ENCODE measurements at places on chromosomes 4 and X.

GRCh38 chrX:13284570-13284969 is 35.3 kb downstream of the ATXN3L start:
- DNase-seq: no peak

GRCh38 chr4:10783351-10783750 is 98.8 kb upstream of the CLNK start:
- DNase-seq: peak; percentile 73

GRCh38 chr4:139732991-139733570 is 67.5 kb downstream of the MGST2 start:
- no peak for DNase-seq

GRCh38 chr4:181166742-181167399 is 1076.3 kb upstream of the TENM3 start:
- no peak for DNase-seq

GRCh38 chrX:150226223-150226965 is 136.7 kb upstream of the MAMLD1 start:
- no peak for DNase-seq

DNA sequence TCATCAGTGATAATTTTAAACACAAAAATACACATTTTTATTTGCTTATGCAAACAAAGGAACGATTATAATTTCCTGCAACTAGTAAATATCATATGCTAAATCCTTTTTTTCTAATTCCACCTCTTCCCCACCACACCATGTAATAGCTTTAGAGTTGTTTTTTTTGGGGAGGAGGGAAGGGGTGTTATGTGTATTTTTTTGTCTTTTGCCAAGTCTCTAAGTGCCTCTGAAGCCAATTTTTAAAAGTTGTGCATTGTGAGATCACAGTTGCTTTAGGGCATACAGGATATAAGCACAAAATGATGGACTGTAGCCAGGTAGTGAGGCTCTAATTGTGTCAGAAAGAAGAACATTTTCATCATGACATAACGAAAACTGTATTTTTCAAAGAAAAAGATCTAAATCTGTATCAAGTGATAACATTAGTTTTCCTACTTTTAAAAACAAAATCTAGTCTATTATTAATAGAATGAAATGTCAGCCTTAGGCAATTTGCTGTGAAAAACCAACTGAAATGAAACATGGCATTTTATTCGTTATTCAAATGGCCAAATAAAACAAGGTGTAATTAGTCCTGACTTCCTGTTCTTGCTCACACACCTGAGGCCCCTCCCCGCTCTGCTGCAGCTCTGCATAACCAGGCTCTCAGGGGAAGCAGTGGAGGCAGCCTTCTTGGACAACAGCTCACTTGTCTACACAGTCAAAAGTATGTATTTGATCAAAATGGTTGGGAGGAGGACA is 157.4 kb downstream of the PALLD start:
- DNase-seq: no peak

DNA sequence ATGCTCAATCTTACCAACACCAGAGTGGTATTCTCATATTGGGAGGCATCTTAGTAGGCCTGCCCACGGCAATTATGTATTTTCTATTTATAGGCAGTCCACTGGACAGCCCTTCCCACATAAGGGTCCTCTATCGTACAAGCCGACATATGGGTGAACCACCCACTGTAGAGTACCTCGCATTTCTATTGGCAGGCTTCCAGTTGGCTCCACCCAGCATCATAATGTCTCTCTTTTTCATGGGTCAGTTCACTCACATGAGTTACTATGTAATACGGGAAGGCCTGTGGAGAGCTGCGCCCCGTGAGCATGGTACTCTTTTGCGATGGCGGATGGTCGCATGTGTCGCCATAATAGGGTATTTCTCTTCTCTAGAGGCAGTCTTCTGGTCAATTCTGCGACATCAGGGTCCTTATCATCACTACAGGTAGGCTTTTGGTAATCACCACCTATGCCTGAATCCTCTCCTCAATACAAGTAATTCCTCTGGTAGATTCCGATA is 29.4 kb upstream of the FOXR2 start:
- no peak for DNase-seq

DNA sequence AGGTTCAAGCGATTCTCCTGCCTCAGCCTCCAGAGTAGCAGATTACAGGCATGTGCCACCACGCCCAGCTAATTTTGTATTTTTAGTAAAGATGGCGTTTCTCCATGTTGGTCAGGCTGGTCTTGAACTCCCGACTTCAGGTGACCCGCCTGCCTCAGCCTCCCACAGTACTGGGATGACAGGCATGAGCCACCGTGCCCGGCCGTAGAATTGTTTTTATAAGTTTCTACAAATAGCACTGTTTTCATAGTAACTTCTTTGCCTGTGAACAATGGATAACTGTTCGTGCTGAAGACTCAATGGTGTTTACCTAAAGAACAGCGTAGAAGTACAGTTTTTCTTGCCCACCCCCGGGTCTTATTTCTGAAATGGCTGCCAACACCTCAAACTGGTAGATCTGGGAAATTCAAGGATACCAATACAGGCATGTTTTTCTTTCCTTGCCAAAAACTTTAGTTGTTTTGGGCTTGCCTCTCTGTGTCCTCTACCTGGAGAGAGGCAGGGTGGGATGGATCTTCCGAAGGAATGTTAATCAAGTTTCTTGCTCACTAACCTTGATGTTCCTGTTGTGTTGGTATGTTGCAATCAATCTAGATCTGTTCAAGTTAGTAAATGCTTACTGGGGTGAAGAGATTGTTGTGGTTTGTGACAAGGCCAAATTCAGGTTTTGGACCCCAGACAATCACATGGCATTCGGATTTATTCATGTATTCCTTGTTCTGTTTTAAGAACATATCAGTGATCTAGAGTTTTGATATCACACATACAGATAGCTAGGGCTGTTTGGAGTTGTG is 2.8 kb upstream of the RUFY3 start:
- DNase-seq: no peak

DNA sequence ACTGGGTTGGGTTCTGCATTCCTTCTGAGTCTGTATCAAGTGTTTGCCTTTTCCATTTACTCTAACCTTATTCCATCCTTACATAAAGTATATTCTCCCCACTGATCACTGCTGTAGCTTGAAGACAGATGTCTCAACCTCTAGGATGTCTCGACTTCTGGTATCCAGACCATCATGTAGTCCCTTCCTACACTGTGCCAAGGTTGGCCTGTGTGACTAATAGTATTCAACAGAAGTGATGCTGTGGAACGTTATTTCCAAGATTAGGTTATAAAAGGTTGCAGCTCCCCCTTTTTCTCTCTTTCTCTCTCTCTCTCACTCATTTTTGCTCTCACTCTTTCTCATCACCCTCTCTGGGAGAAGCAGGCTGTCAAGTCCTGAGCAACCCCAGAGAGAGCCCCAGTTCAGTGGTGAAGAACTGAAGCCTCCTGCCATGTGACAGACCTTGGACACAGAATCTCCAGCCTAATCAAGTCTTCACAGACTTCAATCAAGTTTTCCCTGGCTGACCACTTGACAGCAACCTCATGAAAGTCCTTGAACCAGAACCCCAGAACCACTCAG is 75.4 kb downstream of the PRDM5 start:
- DNase-seq: no peak

DNA sequence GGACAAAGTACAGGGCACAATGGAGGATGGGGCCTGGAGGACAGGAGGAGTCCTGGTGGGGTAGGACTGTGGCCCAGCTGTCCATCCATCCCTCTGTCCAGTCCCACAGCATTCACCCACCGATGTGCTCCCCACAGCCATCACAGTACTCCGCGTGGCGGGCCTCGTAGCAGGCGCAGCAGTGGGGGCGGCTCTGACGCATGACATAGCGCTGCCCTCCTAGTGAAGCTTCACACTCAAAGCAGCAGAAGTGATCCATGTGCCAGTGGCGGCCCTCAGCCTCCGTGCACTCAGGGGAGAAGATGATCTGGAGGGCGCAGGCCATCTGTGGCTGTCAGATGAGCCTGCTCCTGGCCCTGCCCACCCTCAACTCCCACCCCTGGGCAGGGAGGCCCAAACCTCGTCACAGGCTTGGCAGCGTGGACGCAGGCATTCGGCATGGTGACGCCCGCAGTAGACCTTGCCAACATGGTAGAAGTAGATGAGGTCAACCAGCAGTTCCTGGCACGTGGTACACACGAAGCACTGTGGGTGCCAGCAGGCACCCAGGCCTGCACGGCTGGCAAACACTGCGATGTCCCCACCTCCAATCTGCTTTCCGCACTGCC is 6.3 kb downstream of the PLP2 start:
- no peak for DNase-seq

- DNase-seq: peak; percentile 88
Measured at GRCh38 chr4:166153548-166153947, 280.5 kb downstream of the TLL1 start.
